ENCODE measurements at places on chromosomes 5 and 9. TPM values are rescaled to one million over a fixed set of nuclear protein-coding genes. Genes with fewer than 3 reads are reported as not detected.

The CDH12 gene
- not detected for total RNA-seq

The NXNL2 gene
- not detected for total RNA-seq

The SLC45A2 gene
- total RNA-seq = not detected

The PCDHGA5 gene
- total RNA-seq = 0.19 TPM

Measured in activated CD4-positive, alpha-beta T cell treated with anti-CD3 and anti-CD28 coated beads, Interleukin-2, amount 10 ng/mL, durations not matched to agents 24 days and 14 days (primary cell).